Astrocyte (in vitro differentiated cells and primary cell): ENCODE measurements at places on chromosomes 6 and 20.
A peak's percentile ranks its signal among the peaks of the same experiment; 100 is the strongest.

DNA sequence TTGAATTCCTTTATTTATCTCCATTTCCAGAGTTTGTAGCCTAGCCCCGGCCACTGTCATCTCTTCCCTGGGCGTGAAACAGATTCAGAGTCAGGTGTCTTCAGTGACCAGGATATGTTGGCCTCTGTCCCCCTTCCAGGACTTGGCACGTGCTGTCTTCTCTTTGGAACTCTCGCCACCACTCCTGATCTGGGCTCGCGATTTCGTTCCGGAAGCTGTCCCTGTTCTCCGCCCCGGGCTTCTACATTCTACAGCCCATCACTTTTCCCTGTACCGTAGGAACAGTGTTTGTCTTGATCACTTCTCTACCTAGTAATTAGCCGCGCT is 739 bp downstream of the GSS start:
- DNase-seq: peak; percentile 29

- peak; percentile 26 for DNase-seq
These were observed 26.1 kb upstream of the ADTRP start for GRCh38 chr6:11804701-11805100.

DNA sequence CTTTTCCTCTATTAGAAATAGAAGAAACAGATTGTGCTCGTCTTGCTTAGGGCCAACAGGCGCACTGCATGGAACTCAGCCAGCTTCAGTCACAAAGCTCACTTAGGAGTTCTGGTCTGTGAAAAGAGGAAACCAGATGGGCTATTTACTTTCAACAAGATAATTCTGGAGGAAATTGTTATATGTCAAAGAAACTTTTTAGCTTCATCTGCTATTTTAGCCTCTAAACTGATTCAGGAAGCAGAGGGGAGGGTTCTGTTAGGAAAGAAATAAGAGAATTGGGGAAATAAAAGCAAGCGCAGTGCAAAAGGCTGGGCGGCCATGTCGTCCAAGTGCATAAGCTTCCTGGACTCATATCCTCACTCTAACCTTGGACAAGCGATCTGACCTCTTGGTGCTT is 21.3 kb downstream of the PRKN start:
- DNase-seq: no peak

- peak; percentile 70 for DNase-seq
These were observed 82.9 kb downstream of the ADGRG6 start for GRCh38 chr6:142384519-142385254.

- DNase-seq: no peak
These were observed 34.9 kb upstream of the HEY2 start for GRCh38 chr6:125714441-125715090.

DNA sequence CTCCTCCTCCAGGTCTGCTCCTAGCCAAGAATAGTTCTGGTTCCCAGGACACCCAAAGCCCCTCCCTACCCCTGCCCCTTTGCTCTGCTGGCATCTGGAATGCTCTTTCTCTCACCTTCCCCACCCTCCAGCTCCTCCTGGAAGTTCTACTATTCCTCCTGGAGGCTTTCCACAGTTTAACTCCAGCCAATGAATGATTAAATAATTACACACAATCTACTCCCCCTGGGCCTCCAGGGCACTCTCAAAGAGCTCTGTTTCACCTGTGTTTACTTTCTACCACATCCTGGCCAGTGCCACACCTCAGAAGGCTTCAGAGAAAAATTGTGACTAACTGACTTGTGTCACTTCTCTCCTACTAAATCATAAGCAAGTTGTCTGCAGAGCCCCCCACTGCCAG is 36.2 kb downstream of the GCM1 start:
- DNase-seq: no peak

DNA sequence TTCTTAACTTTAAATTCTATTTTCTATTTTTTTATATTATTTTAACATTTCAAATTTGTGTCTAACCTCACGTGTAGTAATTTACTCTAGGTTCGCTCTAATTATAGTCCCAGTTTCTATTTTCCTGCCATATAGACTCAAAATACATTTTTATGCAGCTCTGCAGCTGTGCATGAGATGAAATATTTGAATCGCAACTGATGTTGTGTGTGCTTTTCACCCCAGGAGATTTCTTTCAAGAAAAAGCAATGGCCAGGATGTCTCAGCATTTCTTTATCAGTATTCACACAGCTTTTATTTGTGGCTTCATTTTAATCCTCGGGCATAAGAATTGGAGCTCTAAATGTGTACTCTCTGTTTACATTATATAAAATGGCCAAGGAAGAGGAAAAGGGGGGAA is 157.6 kb downstream of the HDGFL1 start:
- DNase-seq: no peak
